ENCODE measurements at places on chromosomes 2 and 18.

GRCh38 chr2:231545105-231545902 lies 15.1 kb upstream of the NMUR1 start:
- peak; percentile 67 for DNase-seq

- no peak for DNase-seq
Observed at GRCh38 chr2:108348816-108349570, 28.8 kb upstream of the SULT1C4 start.

DNA sequence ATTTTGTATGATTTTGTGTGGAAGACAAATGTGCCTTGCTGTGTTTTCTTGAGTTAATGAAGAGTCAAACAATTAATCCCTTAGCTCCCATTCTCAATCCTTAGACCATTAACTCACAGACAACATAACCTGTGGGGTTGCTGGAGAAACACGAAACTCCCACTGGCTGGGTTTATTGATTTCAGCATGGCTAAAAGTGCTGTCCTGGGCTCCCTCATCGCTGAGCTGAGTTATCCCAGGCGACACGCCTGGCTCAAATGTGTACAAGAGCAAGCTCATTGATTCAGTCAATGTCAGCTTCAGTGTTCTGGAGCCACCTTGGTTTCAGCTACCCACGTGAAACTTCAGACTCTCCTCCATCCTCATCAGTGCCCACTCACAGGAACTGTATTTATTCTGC lies 896.1 kb downstream of the CNTNAP5 start:
- DNase-seq: no peak

DNA sequence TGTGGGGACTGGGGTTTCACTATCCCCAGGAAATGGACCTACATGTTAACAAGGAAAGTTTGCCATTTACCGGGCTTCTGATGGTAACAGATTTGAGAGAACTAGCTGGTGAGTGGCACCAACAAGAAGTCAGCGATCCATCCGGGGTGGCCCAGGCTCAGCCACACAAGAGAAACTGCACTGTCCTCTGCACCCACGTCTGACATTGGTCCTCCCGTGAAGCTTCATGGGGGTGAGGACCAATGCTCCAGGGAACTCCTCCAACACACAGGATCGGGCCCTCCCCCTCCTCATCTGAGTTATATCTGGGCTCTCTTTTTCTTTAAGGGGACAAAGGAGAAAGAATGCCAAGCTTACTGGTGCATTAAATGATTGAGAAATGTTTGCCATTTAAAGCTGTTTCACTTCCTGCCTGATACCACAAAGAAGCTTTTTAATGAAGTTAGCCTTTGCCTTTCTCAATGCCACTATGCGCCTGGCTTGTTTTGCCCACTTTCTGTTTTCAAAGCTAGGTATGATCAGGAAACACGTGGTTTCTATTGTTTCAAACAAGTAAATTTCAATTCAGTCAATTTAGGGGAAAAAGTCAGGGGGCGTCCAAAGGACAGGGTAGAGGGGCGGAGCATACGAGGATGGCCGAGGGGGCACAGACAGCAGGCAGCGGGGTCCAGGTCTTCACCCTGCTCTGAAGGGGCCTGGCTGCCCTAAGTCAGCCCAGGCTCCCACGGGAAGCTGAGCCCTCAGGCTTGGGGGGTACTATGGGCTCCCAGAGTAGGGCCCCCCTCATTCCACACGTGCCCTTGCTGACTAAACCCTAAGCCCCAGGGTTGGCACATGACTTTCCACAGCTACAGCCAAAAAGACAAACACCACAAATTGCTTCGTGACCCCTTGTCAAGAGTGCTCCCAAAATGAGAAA lies 204.0 kb upstream of the ID2 start:
- peak; percentile 40 for DNase-seq

DNA sequence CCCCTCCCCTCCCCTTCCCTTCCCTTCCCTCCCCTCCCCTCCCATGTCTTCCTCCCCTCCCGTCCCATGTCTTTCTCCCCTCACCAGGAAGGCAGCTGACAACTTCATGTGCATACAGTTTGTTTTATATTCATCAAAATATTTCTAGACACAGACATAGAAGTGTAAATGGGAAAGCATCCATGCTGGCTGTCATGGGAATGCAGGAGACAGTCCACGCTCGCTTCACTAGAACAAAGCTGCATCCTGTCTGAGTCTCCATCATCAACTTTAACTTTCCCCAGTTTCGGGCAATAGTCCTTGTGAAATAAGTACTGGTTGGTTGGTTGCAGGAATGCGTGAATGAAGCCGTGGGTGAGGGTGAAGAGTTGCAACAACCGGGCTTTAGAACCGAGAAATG lies 226.9 kb downstream of the DCDC2C start:
- DNase-seq: no peak

GRCh38 chr2:240374085-240374907 lies 61.2 kb upstream of the GPC1 start:
- DNase-seq: no peak

- no peak for DNase-seq
Observed at GRCh38 chr2:59196491-59196890, 955.4 kb upstream of the FANCL start.

DNA sequence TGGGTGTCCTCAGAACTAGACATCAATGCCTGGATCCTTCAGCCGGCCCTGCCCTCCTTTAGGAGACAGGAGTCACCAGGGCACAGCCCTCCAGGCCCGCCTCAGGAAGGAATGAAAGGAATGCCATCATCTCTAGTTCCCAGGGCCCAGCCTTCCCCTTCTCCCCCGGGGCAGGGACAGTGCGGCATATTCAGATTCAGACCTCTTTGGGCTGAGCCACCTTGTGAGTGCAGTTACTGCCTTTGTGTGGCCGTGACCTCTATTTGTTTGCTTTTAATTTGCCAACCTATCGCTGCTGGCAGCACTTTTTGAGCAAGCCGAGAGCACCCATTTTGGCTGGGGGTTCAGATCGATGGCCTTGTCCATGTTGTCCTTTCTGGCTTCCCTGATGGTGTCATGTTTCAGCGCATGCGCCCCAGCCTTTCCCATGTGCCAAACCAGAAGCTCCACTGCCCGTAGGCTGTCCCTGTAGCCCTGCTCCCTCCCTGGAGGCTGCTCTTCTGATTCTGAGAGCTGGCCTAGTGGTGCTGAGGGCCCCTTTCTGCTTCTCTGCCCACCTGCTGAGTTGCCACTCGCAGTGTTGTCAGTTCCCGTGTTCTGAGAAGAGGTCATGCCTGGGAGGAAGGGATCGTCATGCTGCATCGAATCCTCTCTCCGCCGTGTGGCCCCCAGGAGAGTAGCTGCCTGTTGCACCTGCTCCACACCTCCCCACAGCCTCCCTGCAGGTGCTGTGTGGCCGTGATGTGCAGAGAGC lies 10.9 kb downstream of the ANKRD23 start:
- no peak for DNase-seq

DNA sequence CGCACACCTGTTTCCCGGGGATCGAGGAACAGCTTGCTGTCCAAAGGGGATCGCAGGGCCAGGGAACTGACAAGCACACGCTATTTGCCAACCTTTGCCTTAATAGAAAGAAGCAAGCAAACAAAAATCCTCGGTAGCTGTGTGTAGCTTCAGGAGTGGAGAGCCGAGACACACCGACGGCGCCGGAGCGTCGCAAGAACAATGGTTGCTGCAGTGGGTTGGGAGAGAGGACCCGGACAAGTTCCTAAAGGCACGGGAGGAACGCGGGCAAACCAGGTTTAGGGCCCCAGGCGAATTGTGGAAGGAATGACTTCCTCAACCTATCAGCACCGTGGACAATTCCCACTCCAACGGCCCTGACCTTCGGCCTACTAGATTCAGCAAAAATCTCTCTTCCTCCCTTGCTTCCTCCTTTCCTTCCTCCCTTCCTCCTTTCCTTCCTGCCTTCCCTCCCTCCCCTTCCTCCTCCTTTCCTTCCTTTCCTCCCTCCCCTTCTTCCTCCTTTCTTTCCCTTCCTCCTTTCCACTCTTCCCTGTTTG lies 4.9 kb upstream of the NEUROD1 start:
- no peak for DNase-seq

DNA sequence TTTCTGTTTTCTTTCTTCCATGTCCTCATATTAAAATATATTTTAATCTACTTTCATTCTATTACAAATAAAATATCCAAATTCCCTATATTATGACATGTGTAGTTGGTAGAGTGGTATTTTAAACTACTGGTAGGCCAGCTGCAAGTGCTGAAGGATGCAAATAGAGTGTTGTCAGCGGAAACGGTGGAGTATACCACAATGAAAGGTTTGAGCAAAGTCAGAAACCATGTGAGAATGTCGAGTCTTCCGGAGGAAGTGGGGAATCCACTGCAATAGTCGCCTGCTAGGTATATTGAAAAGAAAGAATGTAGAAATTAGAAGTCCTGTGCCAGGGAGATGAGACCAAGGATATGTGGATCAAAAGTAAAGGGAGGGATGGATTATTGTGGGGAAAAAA lies 373.9 kb downstream of the DSEL start:
- DNase-seq: no peak

DNA sequence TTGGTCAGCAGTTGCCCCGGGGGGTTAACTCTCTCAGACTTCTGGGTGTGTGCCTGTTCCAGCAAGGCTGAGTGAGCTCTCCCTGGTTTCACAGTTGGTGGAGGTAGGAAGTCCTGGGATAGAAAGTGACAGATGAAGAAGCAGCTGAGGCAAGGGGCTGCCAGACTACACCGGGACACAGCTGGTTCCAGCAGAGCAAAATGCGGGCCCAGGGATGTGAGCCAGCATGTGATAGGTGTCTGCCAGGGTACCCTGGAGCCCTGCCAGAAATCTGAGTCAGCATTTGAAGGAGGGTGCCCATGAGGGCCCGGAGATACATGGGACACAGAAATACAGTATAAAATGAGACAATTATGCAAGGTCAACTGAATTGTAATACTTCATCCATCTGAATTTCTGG lies 79.3 kb upstream of the LGALSL start:
- no peak for DNase-seq

- DNase-seq: no peak
Observed at GRCh38 chr2:219210886-219211362, 4.3 kb downstream of the ZFAND2B start.

- no peak for DNase-seq
Observed at GRCh38 chr18:61352611-61353010, 19.4 kb downstream of the CDH20 start.

- DNase-seq: no peak
Observed at GRCh38 chr2:70516596-70516995, 37.0 kb downstream of the TGFA start.

DNA sequence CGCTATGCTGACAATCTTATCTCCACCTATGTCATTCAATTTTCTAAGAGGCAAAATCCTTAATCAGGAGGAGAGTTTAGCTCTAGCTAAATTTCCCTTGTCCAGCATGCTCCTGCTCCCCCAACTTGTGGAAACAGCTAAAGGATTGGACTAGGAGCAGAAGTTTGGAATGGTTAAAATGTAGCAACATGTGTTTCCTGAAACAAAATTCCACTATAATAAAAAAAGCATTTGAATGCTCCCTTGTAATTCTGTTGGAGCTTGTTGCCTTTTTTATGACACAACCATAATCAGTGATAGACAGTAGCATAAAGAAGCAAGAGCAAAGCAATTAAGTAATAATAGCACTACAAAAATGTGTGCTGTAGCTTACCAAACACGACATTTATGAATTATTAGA lies 6.9 kb downstream of the ACTR3 start:
- DNase-seq: no peak

DNA sequence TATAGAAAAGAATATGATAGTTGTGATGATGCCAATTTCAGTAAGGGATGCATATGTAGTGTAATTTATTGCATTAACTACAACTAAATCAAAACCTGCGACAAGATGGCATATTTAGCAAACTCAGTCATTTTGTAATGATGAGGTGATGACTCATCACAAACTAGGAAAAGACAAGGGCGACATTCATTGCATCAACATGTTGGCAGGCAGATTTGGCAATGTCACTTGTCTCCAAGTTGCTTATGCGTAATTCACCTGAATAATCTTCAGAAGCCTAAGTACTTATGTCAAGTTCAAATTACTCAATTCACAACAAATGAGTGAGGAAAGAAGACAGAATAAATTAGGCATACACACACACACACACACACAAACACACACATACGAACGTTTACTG lies 273.2 kb upstream of the RGPD4 start:
- DNase-seq: no peak

GRCh38 chr2:175030380-175031271 lies 25.4 kb upstream of the CHN1 start:
- no peak for DNase-seq

DNA sequence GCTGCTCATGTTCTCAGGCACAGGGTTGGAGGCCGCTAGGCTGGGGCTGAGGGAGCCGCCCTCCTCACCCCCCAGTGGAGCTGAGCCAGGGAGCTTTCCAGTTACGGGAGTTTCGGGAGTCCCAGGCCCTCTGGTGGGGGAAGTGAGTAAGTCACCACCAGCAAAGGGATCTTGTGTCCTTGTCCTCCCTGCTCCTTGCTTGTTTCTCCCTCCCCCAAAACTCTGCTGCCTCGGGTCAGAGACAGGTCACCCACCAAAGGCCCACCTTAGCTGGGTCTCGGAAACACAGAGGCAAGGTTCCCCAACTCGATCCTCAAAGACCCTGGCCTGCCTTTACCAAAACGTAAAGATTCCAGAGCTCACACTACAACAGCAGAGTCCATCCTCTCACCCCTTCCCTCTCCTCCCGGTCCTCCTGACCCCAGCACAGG lies 60.5 kb upstream of the POMC start:
- peak; percentile 47 for DNase-seq

Measured in CD4-positive, alpha-beta T cell treated with Interleukin-1 beta for 1 hour (primary cell).